ENCODE measurements at places on chromosomes 1 and 21.

DNA sequence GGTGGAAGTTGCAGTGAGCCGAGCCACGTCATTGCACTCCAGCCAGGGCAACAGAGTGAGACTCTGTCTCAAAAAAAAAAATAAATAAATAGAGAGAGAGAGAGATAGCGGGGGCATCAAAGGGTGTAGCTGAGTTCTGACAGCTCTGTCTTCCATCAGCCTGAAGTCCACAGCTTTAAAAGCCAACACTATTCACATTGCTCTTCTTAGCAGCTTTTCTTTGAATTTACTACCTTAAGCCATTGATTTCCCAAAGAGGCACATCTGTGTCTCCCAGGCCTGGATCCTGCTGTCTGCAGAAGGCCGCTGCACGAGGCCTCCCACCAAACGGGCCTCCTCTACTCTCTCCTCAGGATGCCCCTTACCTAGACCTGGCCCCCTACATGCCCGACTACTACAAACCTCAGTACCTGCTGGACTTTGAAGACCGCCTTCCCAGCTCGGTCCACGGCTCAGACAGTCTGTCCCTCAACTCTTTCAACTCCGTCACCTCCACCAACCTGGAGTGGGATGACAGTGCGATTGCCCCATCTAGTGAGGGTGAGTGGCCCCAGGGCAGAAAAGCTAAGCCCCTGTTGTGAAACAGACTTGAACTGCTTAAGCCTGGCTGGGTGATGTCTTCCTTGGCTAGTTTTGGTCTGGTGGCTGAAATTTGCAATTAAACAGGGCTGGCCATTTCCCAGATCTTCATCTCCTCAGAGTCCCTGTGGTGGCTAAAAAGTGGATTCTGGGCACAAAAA is 16.5 kb upstream of the SLC25A34 start:
- no peak for DNase-seq

GRCh38 chr1:39409055-39409816 is 82.2 kb upstream of the BMP8A start:
- DNase-seq: no peak

GRCh38 chr1:101371259-101371658 is 134.4 kb downstream of the S1PR1 start:
- no peak for DNase-seq

- DNase-seq: no peak
Observed at GRCh38 chr1:42657201-42657600, 1.0 kb upstream of the PPIH start.

DNA sequence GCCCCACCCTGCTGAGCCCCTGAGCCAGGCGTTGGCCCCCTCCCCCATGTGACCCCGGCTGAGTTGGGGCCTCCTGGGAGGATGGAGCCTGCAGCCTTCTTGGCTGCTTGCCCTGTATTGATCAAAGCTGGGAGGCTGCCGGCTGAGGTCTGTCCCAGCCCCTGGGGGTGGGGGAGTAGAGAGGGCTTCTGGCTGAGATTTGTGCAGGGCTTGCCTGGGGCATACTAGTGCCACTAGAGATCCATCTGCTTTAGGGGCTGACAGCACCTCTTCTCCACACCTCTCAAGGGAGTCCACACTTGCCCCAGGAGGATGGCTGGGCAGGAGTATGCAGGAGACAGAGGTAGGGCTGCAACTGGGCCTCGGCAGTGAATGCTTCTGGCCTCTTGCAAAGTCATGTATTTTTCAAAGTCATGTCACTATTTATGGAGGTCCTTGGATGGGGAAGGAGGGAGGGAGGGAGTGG is 53.6 kb upstream of the SSBP3 start:
- no peak for DNase-seq

DNA sequence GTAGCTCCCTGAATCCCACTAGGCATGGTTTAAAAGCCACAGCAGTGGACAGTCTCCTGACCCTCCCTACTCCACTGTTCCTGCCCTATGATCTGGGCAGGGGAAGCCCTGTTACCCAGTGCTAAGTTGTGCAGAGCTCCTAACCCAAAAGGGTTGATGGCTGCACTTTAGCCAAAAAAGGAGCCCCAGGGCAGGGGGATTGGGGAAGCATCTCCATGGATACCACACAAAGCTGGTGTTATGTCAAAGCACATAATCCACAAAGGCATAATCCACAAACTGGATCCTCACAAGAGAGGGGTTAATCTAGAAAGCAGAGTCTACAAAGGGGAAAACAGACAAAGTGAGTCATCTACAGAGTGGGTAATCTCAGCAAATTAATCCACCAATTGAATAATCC is 5.7 kb downstream of the RSPO1 start:
- no peak for DNase-seq

GRCh38 chr1:113207457-113207856 is 134.5 kb downstream of the LRIG2 start:
- DNase-seq: no peak

- peak; percentile 43 for DNase-seq
Observed at GRCh38 chr21:45970674-45971615, 10.6 kb upstream of the COL6A1 start.

GRCh38 chr1:54768093-54768492 is 3.8 kb upstream of the PARS2 start:
- no peak for DNase-seq

DNA sequence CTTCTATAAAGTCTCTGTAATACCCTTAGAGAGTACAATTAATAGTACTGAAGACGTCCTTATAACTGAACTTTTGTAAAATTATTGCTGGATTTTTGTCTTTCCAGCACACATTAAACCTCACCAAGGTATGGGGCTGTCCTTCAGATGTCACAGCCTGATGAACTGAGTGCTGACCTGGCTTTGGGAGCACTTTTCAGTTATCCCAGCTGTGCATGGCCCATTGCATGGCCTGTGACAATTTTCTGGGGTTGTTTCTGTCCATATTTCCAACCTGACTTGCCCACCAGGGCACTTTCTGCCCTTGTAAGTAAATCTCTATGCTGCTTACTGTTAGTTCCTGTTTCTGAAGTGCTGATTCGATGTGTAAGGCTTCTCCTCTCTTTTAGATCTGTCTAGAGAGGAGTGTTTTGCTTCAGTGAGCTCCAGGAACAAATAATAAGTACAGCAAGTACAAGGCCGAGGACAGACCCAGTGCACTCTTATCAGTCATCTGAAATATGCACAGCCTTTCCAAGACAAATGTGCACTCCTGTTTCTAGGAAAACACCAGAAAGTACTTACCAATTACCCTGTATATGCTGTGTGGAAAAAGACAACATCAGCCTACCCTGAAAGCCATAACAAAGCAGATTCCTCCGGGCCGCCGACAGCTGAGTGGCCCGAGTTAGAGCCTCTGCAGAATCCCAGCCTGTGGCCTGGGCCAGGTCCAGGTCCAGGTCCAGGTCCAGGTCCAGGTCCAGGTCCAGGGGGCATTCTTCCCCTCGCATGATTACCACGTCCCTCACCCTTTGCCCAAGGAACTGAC is 121.7 kb downstream of the DHRS3 start:
- DNase-seq: no peak

DNA sequence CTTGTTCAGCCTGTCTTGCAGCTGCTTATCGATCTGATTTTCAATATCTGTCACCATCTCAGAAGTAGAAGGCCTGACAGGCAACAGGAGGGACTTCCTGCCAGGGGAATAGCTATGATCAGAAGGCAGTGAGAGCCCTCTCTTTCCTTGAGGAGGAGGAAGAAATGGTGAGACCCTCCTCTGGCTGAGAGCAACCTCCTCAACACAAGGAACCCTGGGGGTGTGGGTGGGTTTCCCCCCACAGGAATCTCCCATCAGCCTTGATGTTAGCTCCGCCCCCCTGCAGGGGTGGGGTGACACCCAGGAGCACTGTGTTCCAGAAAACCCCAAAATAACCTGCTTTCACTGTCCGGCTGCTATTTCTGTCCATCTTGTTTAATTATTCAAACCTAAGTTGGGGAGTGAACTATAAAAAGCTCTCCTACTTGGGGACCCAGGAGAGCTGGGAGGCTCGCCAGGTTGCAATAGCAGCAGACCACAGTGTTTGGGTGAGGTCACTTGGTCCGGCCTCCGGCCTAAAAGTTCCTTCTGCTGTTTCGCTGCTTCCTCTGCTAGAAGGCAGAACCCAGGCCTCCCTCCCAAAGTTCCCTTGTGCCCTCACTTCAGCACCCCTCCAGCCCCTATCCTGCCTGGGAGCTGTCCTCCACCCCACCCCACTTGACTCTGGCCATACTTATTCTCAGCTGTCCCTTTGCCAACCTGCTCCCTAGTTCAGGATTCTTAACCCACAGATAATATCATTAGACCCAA is 7.8 kb upstream of the MEF2D start:
- no peak for DNase-seq

- DNase-seq: no peak
Observed at GRCh38 chr1:35264871-35265270, 3.6 kb upstream of the ZMYM4 start.

DNA sequence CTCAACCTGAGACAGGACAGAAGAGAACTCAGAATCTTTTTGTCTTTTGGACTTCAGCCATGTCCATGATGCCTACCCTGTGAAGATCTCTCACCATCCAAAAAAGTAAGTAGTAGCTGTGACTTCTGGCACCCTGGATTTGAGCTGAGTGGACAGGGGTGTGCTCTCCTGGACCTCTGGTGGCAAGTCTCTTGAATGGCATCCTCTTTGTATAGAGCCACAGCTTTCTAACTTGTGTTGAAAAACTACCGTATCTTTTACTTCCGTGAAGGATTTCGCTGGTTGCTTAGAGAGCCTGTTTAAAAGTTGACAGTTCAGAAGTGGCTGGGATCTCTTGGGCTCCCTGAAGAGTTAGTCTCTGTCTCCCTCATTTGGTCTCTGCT is 1.8 kb downstream of the MFN2 start:
- DNase-seq: no peak

- DNase-seq: no peak
Observed at GRCh38 chr1:20740781-20741180, 8.3 kb upstream of the SH2D5 start.
